Transverse colon (tissue), 4 donors: ENCODE measurements at places on chromosomes 13 and 19. TPM values are rescaled to one million over a fixed set of nuclear protein-coding genes. Genes with fewer than 3 reads are reported as not detected.

TRPC4 gene
- total RNA-seq: 0.20 TPM

DNA sequence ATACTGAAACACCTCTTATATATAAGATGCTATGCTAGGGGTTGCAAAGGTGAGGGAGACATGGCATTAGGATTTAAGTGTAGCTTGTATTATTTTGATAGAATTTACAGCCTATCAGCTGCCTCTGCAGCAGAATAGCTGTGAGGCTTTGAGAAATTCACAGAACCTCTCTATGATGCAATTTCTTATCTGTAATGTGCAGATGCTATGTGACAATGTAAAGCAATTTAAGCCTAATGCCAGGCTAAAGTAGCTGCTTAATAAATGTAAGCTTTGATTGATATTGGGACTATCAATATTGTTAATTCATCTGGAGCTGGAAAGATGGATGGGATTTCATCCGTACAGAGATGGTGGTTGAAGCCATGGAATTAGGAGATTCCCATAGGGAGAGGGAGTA is 1.6 kb downstream of the ADGRE3 start:
- DNase-seq: no peak

- peak; percentile 66 for DNase-seq
Measured at GRCh38 chr19:4524808-4525562, 6.7 kb upstream of the PLIN4 start.

- no peak for DNase-seq
Measured at GRCh38 chr13:38617936-38618335, 68.9 kb upstream of the FREM2 start.

GRCh38 chr19:32254509-32254890 is 90.9 kb upstream of the ZNF507 start:
- DNase-seq: no peak

DNA sequence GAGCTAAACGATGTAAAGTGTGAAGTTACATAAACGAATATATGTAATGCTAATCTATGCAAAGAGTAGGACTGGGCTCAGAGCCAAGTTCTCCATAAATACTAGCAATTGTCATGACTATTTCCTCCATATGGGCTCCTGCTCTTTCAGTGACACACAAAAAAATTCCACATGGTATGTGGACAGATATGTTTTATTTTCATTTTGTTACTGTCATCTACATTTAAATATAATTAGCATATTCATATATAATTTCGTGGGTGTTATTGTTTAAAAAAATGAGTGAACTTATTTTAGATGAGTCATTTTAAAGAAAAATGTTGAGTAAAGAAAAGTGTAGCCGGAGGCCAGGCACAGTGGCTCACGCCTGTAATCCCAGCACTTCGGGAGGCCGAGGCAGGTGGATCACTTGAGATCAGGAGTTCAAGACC is 5.0 kb upstream of the IGSF23 start:
- DNase-seq: no peak

GRCh38 chr13:39056018-39056417 is 17.8 kb downstream of the NHLRC3 start:
- no peak for DNase-seq

DNA sequence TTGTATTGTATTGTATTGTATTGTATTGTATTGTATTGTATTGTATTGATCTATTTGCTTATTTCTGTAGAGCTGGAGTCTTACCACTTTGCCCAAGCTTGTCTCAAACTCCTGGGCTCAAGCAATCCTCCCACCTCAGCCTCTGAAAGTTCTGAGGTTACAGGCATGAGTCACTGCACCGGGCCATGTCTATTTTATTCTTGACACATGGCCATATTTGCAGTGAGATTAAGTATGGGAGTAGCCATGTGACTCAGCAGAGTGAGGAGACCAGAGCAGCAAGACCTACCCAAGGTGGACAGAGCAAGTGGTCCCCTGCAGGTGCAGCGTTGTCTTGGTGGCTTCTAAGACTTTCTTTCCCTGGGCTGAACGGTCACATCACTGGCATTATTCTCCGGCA is 49.1 kb upstream of the UBAC2 start:
- no peak for DNase-seq
